ENCODE measurements at places on chromosomes 4 and X.

- DNase-seq = peak; percentile 28
These were observed 875 bp downstream of the LAP3 start for GRCh38 chr4:17577665-17578481.

- no peak for DNase-seq
These were observed 10.5 kb downstream of the TBC1D14 start for GRCh38 chr4:6920171-6920570.

DNA sequence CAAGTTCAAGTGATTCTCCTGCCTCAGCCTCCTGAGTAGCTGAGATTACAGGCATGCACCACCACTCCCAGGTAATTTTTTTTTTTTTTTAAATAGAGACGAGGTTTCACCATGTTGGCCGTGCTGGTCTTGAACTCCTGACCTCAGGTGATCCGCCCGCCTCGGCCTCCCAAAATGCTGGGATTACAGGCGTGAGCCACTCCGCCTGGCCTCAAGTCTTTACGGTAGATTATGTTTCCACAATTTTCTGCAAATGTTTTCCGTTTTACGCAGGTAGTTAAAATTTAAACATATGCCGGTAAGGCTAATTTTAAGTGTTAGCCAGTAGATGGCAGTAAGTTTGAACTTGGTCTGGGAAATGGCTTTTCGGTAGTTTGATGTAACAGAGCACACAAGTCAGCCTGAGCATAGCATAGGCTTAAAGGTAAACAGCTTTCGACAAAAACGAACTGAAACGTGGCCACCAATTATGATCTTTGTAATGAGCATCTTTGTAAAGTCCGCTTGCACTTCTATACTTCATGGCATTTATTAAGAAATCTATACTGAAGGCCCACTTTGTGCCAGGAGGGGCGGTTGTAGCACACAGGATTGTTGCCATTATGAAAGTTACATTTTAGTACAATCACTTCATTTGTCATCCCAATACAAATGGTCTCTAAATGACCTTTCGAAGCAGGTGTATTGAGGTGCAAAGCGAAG lies 31.1 kb downstream of the CCKAR start:
- no peak for DNase-seq

DNA sequence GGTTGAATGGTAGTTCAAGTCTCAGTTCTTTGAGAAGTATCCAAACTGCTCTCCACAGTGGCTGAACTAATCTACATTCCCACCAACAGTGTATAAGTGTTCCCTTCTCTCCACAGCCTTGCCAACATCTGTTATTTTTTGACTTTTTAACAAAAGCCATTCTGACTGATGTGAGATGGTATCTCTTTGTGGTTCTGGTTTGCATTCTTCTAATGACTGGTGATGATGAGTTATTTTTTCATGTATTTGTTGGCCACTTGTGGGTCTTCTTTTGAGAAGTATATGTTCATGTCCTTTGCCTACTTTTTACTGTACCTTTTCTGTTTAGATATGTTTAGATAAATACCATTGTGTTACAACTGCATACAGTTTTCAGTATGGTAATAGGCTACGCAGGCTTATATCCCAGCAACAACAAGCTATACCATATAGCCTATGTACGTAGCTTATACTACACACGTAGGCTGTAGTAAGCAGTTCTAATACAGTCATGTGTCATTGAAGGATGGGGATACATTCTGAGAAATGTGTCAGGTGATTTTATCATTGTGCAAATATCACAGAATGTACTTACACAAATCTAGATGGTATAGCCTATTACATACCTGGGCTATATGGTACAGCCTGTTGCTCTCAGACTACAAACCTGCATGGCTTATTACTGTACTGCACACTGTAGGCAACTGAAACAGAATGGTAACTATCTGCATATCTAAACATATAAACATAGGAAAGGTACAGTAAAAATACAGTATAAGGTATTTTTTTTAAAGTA lies 28.1 kb downstream of the KLHL8 start:
- DNase-seq = no peak

GRCh38 chrX:153361781-153362397 lies 27.9 kb downstream of the ZNF275 start:
- no peak for DNase-seq

- DNase-seq = no peak
These were observed 68.3 kb upstream of the ATOH1 start for GRCh38 chr4:93760284-93760683.

DNA sequence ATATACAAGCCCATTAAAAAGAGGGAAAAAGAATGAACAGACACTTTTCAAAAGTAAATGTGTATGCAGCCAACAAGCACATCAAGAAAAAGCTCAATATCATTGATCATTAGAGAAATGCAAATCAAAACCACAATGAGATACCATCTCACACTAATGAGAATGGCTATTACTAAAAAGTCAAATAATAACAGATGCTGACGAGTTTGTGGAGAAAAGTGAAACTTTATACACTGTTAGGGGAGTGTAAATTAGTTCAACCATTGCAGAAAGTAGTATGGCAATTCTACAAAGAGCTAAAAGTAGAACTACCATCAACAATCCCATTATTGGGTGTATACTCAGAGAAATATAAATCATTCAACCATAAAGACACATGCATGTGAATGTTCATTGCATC lies 203.0 kb downstream of the ARAP2 start:
- no peak for DNase-seq

DNA sequence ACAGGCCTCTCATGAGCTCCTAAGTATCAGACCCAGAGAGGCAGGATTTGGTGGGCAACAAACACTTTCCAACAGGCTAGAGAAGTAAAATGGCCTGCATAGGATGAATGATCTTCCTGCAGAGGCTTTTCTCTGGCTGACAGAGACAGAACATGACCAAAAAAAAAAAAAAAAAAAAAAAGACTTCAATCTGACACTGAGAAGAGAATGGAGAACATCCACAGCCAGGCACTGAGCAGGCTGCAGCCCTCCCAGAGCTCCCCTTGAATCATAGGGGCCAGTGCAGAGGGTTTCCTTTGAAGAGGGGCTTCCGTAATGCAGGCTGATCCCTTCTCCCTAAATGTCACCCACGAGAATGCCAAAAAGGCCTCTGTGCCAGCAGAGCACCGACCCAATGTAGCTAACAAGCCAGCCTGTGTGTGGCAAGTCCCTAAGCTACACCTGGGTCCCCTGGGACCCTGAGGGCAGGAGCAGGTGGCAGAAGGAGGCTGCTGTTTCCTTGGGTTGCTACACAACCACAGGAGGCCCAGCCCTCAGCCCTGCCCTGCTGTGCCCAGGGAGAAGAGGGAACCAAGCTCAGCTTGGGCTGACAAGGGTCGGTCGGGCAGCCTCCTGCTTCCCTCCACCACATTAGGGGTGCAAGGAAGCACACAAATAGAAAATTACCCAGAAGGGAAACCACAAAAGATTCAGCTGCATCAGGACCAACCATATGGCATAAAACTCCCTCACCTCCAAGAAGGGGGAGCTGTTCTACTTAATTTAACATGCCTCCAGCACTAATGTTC lies 55.6 kb downstream of the MAP7D2 start:
- DNase-seq = no peak
